NK-92 treated with Interleukin-12 subunit alpha and Interleukin-12 subunit beta, amount 100 ng/mL, for 24 hours (cell line): ENCODE measurements at places on chromosomes 1 and 21.
A peak's percentile ranks its signal among the peaks of the same experiment; 100 is the strongest.

DNA sequence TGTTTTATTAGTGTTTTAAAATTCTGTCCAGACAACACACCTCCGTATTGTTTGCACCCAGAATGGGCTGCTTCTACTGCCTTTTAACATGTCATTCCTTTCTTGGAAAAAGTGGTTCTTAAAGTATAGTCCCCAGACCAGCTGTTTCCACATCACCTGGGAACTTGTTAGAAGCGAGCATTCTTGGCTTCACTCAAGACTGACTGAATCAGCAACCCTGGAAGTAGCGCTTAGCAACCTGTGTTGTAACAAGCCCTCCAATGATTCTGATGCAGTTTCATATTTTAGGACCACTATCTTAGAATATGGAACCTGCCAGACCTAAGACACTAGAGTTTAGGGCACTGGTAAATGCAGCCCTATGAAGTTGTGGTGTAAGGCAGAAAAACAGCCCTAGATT lies 6.0 kb upstream of the PPIE start:
- DNase-seq = no peak

DNA sequence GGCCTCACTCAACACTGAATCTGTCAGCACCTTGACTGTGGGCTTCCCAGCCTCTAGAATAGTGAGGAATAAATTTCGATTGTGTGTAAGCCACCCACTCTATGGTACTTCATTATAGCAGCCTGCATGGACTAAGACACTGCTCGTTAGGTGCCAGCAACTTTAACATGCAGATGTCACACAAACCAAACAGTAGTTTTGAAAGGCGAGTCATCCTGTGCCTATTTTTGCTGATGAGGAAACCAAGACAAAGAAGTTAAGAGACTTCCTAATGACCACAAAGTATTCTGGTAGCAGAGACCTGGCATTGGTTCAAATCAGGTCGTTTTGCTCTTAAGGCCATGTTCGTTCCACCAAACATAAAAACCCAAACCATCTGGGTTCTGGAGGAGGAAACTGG lies 42.9 kb downstream of the BATF3 start:
- DNase-seq = no peak

GRCh38 chr1:98034505-98034904 lies 113.7 kb upstream of the DPYD start:
- DNase-seq = no peak

GRCh38 chr1:38210021-38210894 lies 163.7 kb upstream of the POU3F1 start:
- DNase-seq = no peak

DNA sequence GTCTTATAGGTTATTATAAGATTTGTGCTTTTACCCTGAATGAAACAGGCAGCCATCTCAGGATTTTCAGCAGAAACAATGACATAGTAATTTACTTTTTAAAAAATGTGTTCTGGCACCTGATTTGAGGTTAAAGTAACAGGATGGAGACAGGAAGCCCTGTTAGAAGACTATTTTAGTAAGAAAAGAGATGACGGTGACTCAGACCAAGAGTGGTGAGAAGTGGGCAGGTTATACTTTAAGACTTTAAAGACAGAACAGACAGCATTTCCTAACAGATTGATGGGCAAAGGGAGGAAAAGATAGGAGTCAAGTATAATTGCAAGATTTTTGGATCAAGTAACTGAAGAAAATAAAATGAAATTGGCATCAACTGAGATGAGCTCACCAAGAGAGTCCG lies 436.8 kb upstream of the NR5A2 start:
- no peak for DNase-seq

DNA sequence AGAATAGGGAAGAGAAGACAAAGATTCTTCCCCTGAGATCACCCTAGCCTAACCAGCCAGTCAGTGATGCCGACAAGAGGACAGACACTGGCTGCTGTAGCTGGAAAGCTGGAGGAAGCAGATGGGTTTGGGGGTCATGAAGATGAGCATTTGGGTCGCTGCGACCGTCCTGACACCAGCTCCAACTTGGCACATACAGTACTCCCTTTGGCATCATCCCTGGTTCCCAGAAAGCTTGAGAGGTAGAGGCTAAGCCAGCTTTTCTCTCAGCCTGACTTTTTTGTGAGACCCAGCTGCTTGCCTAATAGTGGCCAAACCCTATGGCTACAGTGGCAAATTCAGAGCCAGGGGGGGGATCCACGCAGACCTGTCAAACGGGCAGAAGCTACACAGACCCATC lies 43.0 kb upstream of the IKBKE start:
- no peak for DNase-seq

DNA sequence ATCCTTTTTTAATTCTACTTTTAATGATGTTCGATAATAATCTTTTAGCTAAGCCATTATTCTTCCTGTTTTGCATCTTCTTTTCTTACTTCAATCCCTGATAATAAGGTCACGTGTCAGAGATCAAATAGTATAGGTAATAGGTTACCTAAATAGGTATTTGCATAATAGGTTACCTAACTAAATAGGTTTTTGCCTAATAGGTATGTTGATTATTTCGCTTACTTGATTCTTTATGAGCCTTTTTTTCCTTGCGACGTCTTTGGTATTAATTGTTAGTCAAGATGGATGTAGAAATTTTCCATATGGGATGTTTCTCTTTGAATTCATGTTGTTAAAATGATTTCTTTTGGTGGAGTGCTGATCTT lies 2.5 kb downstream of the GGPS1 start:
- DNase-seq = no peak

DNA sequence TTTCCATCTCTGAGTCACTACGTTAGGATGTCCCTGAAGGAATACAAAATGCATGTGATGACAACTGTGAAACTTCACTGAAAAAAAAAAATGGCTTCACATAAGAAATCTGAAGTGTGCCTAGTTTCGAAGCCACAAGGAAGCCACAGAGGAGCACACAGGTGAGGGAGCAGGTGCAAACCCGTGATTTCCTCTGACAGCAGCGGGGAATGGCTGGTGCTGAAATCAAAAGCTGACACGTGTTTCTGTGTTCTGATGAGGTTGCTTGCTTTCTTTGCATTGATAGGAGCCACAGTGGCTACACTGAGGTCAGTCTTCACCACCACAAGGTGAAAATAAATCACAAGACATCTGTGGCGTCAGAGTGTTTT lies 105.7 kb upstream of the TLR5 start:
- DNase-seq = no peak

GRCh38 chr1:5371270-5371669 lies 621.0 kb downstream of the NPHP4 start:
- no peak for DNase-seq

DNA sequence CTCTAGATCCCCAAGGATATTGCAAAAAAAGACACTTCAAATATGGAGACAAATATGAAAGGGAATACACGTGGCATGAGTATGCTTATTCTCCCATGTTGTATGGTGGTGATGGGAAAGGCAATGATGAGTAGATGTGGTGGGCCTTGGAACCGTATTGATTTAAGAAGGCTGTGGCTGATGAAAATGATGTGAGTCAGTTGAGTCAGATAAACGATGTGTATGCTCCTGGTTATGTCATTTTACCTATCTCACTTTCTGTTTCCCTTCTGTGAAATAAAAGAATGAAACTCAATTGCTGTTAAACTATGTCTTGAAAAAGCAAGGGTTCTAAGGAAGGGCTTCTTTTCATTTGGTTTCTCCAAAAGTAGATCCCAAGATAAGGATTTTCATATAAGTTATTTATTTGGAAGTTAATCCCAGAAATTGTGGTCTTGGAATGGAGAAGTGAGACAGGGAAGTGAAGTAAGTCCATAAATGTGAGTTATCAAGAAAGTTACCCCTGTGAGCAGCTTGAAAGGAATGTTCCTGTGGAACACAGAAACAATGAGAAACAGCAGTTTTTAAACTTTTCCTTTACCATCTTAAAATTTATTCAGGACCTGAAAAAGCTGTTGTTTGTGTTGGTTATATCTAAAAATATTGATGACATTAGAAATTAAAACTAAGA lies 292.0 kb downstream of the DUSP10 start:
- no peak for DNase-seq

- DNase-seq = no peak
Measured at GRCh38 chr1:150387200-150387599, 23.3 kb downstream of the RPRD2 start.

- no peak for DNase-seq
Measured at GRCh38 chr1:229230140-229230892, 40.6 kb upstream of the RAB4A start.

- DNase-seq = peak; percentile 7
Measured at GRCh38 chr1:88983791-88984559, 8.5 kb downstream of the KYAT3 start.

DNA sequence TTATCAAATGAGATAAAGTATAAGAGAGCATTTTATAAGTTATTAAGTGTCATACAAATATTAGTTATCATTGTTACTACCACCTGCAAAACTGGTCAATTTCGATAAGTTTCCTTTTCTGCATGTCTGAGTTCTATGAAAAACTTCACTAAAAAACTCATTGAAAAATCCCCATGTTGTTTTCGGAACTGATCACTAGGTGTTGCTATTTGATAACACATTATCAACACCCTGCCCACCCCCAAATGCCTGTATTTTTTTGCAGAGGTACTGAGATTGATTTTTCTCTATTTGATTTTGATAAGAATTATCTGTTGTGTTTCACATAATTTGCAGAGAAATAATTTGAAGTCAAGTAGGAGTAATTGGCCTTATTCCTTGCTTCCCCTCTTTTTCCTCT lies 22.1 kb upstream of the DISP1 start:
- DNase-seq = no peak

GRCh38 chr1:1094981-1095380 lies 20.9 kb upstream of the RNF223 start:
- no peak for DNase-seq

GRCh38 chr21:33865996-33866575 lies 49.5 kb downstream of the ATP5PO start:
- DNase-seq = no peak

GRCh38 chr1:238384381-238384780 lies 493.7 kb upstream of the ZP4 start:
- DNase-seq = no peak

GRCh38 chr1:31429583-31429982 lies 16.6 kb downstream of the SERINC2 start:
- DNase-seq = no peak

GRCh38 chr1:6824665-6825368 lies 39.6 kb downstream of the CAMTA1 start:
- no peak for DNase-seq

GRCh38 chr1:182662121-182662890 lies 22.1 kb downstream of the RGS8 start:
- no peak for DNase-seq

DNA sequence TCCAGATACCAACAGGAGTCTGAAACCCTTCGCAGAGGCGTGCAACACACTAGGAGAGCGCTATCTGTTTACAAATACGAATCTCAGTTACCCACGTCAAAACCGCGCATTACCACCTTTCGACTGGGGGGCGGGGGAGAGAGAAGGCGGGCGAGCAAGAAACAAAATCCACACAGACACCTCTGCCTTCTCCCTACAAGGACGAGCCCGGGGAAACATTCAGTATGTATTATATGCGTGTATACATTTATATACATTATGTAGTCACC lies 722 bp downstream of the TUT4 start:
- peak; percentile 51 for DNase-seq

DNA sequence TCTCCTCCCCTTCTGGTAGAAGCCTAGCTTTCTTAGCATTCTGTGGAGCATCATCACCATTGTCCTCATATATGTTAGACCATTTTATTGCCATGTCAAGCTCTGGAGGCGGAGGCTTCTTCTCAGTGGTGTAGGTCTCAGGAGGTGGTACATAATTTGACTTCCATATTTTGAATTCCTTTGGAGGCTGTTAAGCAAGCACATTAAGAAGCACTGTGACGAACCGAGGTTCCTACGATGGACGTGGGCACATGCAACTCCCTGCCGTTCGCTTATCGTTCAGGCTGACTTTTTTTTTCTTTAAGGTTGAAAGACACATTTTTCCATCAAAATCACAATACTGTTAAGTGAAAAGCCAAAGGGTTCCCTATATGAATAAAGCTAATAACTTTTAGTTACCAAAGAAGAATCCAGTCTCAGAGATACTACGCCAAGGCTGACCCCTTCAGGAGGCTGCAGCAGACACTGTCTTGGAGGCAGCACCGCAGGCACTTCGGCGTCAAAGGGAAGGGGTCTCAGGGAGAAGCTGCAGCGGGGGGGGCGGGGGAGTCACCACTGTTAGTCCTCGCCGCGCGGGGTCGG lies 835 bp downstream of the C1orf52 start:
- no peak for DNase-seq
